AG09309 (cell line): ENCODE measurements at places on chromosomes 1 and 21.

DNA sequence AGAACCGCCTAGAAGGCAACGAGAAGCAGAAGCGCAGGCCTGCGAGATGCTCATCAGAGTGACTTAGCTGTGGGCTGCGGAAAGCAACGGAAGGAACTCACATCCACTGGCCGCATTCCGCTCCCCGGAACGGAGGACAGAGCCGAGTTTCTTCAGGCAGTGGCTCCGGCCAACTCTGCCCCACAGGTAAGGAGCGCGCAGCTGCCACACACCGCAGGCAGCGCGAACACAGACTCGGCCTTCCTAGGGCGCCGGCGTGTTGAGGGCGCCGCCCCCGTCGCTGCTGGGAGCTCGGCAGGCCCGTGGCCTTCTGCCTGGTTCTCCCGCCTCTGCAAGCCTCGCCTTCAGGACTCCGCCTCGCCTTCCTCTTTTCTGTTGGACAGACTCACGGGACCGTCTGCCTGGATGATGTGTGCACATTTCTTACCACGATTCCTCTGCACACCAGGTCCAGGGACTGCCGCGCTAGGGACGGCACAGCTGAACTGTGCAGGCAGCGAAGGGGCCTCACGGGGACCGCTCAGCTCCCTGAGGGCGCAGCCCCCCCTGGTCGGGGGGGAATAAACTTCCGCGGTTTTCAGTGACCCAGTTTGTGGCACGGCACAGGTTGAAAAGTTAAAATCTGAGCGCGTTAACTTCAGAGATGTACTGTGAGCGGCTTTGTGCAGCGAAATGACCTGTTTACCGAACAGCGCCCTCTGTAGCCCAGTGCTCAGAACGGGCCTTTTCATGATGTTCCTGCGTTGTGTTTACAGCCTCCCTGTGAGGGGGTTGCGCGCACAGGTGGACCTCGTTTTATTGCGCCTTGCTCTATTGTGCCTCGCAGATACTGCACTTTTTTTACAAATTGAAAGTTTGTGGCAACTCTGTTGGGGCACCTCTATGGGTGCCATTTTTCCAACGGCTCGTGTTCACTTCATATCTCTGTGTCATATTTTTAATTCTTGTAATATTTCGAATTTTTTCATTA is 15.8 kb downstream of the TCP10L start:
- peak; percentile 45 for DNase-seq

- DNase-seq: no peak
Observed at GRCh38 chr1:198024782-198025181, 107.6 kb downstream of the LHX9 start.

DNA sequence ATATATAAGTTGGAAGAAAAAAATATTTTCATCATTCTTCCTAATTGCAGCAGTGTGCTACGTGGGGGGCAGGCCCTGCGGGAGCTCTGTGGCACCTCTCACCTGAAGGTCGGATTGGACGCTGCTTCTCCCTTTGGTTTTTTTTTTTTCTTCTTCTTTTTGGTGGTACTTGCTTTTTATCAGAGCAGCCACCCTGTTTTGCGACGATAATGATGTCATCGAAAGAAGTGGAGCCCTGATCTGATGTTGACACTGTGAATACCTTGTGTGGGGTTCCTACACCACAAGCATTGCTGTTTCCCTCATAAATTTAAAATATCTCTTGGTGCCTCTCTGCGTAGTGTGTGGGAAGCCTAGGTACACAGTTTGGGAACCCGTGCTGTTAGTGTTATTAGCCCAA is 5.5 kb downstream of the TRAPPC10 start:
- DNase-seq: no peak

- no peak for DNase-seq
Observed at GRCh38 chr1:219882096-219882495, 46.3 kb downstream of the SLC30A10 start.

DNA sequence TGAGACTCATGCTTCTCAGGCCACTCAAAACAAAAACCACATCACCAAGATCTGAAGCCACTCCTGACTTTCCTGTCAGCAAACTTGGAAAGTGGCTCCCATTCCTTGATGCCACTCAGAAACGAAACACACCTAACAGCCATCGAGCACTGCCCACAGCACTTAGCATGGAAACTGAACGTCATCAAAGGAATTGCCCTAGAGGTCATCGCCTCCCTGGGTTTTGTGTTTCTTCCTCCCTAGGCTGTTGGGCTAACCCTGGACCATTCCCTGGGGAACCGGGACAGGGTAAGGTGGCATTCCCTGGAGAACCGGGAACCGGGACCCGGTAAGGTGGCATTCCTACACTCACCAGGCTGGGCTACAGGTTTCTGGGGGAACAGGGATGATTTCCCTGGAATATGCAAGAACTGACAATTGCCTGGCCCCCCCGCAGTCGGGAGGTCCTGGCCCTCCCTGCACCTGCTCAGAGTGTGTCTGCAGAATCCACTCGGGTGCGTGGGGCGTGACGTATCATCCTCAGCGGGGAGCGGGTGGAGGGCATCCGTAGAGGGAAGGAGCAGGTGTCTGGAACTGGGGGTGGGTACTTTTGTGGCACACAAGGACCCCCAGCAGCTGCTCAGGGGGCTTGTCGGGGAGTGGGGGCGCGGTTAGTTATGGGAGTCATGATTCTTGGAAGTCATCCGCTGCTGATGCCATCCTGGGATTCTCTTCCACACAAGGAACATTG is 30.3 kb downstream of the SLC45A1 start:
- no peak for DNase-seq

DNA sequence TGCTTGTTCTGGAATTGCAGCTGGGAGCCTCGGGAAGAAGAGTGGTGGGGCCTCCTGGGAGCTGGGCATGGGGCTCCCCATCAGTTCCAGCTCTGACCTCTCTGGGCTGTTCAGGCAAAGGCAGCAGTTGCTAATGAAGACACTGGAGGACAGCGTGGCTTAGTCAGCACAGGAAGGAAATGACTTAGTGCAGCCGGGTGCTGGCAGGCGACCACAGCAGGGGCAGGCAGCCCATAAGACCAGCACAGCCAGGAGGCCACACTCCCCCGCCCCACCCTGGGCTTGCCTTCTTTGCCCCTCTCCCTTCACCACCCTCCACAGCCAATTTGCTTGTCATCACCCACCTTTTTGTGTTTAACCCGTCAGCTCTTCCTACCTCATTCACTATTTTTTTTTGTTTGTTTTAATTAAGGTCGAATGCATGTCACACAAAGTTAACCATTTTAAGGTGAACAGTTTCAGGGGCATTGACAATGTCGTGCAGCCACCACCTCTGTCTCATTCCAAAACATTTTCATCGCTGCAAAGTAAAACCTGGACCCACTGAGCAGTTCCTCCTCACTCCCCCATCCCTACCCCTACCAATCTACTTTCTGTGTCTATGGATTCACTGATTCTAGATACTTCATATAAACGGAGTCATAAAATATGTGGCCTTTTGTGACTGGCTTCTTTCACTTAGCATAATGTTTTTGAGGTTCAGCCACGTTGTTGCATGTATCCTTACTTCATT is 10.9 kb downstream of the OLIG2 start:
- peak; percentile 13 for DNase-seq

GRCh38 chr1:214660900-214661299 is 57.9 kb downstream of the CENPF start:
- DNase-seq: peak; percentile 86

- no peak for DNase-seq
Observed at GRCh38 chr1:232170909-232171308, 459.0 kb downstream of the SIPA1L2 start.

DNA sequence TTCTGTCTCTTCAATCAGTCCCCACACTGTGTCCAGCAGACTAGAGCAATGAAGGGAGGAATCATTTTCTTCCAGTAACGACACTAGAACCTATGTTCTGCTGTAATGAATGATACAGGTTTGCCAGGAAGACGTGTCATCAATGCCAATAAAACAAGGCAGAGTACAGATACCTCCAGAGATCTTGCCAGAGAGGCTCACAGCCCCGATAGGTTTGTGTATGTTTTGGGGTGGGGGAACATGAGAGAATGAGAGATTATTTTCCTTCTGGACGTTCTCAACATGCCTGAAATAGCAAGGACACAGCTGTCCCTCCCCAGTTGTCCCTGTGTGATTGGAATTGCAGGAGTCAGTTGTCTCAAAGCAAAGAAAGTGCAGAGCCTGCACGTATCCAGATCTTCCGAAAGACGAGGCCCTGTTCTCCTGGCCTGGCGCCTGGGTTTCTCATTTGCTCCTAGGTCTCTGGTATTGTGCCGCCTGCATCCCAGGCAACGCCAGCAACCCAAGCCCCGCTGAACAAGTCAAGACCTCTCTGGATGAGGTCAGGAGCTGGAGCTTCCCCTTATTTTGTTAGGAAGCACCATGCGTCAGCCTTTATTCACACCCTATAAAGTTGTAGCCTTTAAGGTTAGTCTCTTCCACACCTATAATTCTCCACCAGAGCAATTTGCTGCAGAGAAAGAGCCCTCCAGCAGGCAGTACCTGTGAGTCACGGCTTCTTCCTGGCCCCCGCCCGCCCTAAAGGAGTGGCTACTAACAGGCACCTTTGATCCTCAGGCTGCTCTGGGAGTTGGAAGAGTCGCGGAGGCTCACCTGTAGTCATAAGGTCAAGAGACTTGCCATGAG is 130.5 kb downstream of the TOMM20 start:
- DNase-seq: no peak

GRCh38 chr21:44893278-44893556 is 19.7 kb upstream of the PTTG1IP start:
- no peak for DNase-seq

DNA sequence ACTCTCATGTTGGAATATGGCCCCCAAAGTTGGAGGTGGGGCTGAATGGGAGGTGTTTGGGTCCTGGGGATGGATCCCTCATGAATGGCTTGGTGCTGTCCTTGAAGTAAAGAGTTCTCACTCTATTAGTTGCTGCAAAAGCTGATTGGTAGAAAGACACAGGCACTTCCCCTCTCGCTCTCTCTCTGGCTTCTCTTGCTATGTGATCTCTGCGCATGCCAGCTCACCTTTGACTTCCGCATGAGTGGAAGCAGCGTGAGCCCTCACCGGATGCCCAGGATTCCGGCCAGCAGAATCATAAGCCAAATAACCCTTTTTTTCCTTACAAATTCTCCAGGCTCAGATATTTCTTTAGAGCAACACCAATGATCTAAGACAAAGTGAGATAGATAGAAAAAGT is 20.9 kb upstream of the CCSAP start:
- DNase-seq: no peak

GRCh38 chr21:36048357-36048756 is 12.0 kb downstream of the SETD4 start:
- DNase-seq: no peak

- DNase-seq: peak; percentile 68
Observed at GRCh38 chr1:119674835-119675289, 26.8 kb upstream of the ZNF697 start.

DNA sequence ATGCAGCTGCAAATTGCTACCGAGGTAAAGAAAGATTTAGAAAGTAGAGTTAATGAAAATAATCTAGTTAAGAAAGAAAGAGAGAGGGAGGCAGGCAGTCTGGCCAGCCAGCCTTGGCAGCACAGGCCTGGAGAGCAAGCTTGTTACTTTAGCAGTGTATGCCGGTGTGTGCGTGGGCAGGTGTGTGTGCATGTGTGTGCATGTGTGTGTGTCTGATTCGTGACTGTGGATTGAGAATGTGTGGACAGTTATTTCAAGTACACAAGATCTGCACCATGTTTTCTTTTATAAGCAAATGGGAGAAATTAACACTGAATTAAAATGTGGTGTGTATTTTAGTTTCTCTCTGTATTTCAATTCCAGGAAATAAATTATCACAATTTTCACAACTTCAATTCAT is 211.6 kb downstream of the DSCAM start:
- DNase-seq: no peak

GRCh38 chr21:45910548-45911221 is 70.9 kb upstream of the COL6A1 start:
- DNase-seq: no peak

DNA sequence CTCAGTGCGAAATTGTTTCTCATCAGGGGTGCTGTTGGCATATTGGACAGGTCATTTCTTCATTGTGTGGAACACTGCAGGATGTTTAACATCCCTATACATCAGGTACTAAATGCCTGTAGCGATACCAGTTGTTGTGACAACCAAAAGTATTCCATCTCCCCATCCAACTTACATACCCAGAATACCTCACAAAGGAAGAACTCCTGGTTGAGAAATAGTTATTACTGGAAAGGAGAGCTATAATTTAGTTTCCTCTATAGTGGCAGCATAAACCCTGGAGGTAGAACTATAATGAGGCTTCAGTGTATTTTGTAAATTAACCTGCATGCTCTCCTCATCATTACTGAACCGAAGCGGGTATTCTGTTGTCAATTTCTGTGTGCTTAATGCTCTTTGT is 45.1 kb downstream of the IVNS1ABP start:
- DNase-seq: no peak

DNA sequence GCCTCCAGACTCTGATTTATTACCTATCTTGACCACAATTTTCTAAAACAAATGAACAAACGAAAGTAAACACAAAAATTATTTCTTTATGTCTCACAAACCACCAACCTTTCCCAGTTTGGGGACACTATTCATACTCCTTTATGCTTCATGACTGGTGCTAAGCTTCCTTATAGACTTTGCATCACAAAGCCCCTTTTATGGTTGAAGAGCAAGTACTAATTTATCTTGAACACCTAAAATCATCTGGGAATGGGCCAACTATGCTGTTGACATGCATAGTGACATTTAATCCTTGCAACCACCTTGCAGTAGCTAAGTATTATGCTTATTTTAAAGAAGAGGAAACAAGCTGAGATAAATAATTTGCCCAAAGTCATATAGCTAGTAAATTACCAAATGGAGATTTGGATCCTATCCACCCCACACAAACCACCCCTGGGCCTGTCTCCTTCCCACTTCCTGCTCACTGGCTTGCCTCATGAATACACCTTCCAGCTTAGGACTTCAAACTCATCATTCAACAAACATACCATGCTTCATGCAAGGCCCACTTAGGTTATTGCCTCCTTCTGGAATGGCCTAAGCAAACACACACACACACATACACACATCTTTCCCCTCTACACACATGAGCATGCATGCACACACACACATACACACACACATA is 192.2 kb downstream of the PLPP3 start:
- DNase-seq: no peak

DNA sequence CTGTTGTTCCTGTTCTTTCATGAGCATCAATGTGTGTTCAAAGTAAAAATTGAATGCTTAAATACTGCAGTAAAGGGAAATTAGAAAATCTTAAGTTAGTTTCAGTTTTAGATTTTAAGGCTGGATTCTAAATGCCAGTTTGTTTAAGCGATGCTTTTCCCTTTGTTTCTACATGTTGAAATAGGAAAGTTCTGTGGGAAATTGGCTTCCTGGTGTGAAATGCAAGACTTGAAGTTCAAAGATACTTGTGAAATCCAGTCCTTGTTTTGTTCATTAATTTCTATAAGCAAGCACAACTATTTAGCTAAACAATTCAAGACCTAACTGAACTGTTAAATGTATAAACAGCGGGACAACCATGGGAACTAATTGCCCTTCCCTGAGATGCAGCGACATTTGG is 149.1 kb downstream of the LYPLAL1 start:
- DNase-seq: no peak

GRCh38 chr1:219031809-219032208 is 141.9 kb upstream of the LYPLAL1 start:
- no peak for DNase-seq
